CD8-positive, alpha-beta memory T cell (primary cell): ENCODE measurements at places on chromosomes 5 and 9. TPM values are rescaled to one million over a fixed set of nuclear protein-coding genes. Genes with fewer than 3 reads are reported as not detected.

DNA sequence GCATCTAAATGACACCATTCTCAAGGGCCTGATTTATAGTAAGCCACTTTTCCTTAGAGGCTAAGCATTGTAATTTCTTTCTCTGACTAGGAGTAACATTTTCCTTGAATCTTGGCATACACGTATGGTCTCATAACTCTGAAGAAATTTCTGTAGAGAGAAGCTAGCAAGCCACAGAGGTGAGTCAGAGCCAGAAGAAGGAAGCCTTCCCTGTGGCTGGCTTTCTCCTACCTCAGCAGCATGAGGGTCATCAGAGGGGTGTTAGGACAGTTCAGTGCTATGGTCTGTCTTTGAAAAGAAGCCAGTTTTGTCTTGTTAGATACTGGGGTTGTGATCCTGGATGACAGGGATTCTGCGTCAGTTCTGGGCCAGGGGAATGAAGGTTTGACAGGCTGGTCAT is 3.2 kb downstream of the SNX30 start:
- H3K36me3 ChIP-seq: no peaks in the 10 kb centered on the region

DNA sequence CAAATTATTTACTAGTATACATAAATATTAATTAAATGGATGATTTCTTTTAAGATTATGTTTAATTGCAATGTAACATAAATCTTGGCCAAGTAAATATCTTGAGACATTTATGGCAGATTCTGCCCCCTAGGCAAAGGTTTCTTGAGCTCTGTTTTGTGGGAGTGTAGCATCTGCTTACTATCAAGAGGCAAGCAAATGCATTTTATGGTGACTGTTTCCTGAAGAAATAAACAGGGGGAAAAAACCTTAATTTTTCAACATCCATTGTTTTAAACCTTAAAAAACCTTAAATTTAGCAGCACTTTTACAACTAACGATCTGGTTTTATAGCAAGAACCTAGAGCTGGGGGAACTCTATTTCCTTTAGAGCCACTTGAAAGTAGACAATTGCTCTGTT is 25.7 kb upstream of the FREM1 start:
- H3K27ac ChIP-seq: no peak overlapping the region
- DNase-seq: no peak
- H3K4me3 ChIP-seq: no peak overlapping the region
- H3K36me3 ChIP-seq: no peaks in the 10 kb centered on the region

- DNase-seq: no peak
- H3K27ac ChIP-seq: no peak overlapping the region
- H3K36me3 ChIP-seq: no peaks in the 10 kb centered on the region
- no peak overlapping the region for H3K4me3 ChIP-seq
- no peaks in the 10 kb centered on the region for H3K4me1 ChIP-seq
Measured at GRCh38 chr5:133245191-133246052, 193.6 kb downstream of the HSPA4 start.

- H3K27me3 ChIP-seq: no peaks in the 10 kb centered on the region
- H3K4me3 ChIP-seq: no peak overlapping the region
- no peak for DNase-seq
- H3K36me3 ChIP-seq: no peaks in the 10 kb centered on the region
- no peak overlapping the region for H3K27ac ChIP-seq
Measured at GRCh38 chr5:95027151-95027721, 257.7 kb downstream of the MCTP1 start.

DNA sequence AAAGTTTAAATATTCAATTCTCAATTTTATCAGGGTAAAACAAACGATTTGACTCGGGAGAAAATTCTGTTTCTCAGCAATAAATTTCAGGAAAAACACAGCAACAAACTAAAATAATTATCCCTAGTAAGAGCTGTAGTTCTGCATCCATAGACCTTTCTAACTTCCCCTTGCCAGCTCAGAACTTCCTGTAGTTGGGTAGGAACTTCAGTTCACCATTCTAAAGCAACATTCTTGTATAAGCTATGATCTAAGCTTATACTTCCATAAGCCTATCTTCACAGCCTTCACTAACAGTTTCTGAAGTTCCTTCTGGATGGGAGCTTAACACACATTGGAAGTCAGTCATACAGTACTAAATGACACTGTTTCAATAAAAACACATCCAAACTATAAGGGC is 96.6 kb downstream of the UBAP2 start:
- no peaks in the 10 kb centered on the region for H3K27me3 ChIP-seq
- no peak for DNase-seq
- H3K27ac ChIP-seq: no peak overlapping the region
- H3K36me3 ChIP-seq: peaks cover 14% of the 10 kb centered on the region
- H3K4me1 ChIP-seq: no peaks in the 10 kb centered on the region
- no peak overlapping the region for H3K4me3 ChIP-seq

The SPTLC1 gene
- total RNA-seq: 60.7 TPM

The PDZD2 gene
- 0.27 TPM for total RNA-seq

DNA sequence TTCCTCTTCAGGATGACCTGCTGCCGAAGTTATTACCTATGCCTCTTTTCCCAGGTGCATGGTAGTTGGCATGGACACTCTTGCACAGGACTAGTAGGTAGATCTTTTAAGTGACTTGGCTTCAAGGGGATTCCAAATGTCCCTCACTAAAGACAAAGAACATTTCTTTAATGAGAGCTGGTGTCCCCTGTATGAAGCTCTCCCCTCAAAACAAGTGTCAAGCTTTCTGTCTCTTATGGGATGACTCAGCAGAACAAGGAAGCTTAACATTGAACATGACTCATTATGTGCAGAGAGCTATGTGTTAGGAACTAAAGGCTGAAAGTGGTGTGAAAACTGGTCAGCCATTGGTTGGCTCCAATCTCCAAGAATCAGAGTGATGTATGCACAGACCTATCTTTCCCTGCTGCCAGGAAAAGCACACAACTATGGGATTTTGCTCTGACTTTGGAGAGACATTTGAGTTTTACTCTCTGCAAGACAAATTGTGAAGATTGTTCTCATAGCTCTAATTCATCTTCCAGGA is 120.5 kb downstream of the PRDM6 start:
- no peak overlapping the region for H3K27ac ChIP-seq
- H3K4me1 ChIP-seq: no peaks in the 10 kb centered on the region
- H3K4me3 ChIP-seq: no peak overlapping the region
- no peaks in the 10 kb centered on the region for H3K36me3 ChIP-seq
- no peak for DNase-seq
- H3K27me3 ChIP-seq: no peaks in the 10 kb centered on the region

DNA sequence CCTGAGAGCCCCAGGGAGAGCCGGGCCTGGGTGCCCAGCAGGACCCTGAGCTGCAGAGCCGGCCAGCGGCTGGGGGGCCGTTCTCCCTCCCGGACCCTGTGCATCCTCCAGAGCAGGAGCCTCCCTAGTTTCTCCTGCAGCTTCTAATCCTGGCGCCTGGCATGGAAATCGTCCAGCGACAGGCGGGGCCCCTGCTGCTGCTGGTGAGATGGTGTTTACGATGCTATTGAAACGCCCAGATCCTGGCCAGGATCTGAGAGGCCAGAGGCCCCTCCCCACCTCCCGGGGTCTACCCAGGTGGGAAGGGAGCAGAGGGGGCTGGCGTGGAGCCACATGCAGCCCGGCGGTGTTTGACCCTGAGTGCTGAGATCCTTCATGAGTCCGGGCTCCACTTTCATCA is 38.2 kb upstream of the CEP72 start:
- no peak for DNase-seq
- H3K4me1 ChIP-seq: no peaks in the 10 kb centered on the region
- H3K27ac ChIP-seq: no peak overlapping the region
- no peaks in the 10 kb centered on the region for H3K36me3 ChIP-seq
- peaks cover 4% of the 10 kb centered on the region for H3K27me3 ChIP-seq
- H3K4me3 ChIP-seq: no peak overlapping the region

DNA sequence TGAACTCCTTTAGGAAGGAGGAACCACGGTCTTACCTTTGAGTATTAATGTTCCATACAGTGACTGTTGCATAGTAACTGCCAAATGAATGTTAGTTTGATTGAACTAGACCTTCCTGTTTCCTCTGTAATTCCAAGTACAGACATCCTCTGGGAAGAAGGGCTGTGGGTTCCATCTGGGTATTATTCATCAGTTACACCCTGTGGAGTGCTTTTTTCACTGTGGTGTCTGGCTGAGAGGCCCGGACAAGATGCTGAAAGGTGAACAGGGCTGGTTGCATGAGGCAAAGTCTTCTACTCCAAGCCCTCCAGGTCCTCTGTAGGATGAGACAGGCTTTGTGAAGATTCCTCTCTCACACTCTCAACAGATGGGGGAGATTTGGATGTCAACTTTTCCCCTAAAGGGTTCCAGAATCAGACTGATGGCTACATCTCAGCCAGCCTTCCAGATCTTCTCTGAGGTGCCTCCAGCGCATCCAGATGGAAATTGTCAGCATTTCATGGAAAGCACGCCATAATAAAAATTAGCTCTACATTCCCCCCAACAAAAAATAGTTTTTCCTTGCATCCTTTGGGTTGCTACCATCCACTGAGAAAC is 230.9 kb downstream of the GAS1 start:
- no peaks in the 10 kb centered on the region for H3K27me3 ChIP-seq
- no peaks in the 10 kb centered on the region for H3K36me3 ChIP-seq
- no peak overlapping the region for H3K4me3 ChIP-seq
- no peak for DNase-seq
- no peak overlapping the region for H3K27ac ChIP-seq

DNA sequence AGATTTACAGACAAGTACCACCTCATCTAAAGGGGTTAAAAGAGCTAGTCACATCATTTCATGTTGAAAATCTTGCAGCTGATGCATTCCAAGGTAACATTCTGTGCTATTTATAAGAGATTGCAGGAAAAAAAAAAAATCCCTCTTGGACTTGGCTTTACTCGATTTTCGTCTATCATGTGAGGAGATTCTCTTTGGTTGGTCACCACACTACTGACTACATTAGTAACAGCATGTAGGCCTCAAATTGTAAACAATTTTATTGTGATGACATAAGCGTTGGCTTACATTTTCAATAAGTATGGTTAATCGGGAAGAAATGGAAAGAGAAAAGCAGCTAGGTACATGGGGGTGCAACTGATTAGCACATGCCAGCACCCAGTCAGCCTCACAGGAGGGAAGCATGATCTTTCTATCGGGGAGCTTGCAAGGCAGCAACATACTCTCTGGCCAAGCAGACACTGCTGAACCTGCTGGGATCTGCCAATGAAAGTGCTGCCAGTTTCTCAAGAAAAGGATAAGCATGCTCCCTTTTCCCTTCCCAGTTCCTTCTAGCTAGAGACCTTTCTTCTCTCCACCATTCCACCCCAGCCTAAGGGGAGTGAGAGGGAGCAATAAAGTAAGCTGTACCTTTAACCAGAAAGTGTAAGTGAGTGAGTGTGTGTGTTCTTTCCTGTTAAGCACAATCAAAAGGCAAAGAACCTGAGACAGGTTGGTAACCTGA is 7.5 kb downstream of the NREP start:
- no peaks in the 10 kb centered on the region for H3K27me3 ChIP-seq
- no peaks in the 10 kb centered on the region for H3K4me1 ChIP-seq
- no peak for DNase-seq
- no peak overlapping the region for H3K27ac ChIP-seq

The SMARCA2 gene
- total RNA-seq: 156 TPM

- no peaks in the 10 kb centered on the region for H3K36me3 ChIP-seq
- no peak overlapping the region for H3K4me3 ChIP-seq
- no peak overlapping the region for H3K27ac ChIP-seq
- DNase-seq: no peak
Measured at GRCh38 chr9:117485176-117485575, 70.3 kb upstream of the ASTN2 start.

The CCDC171 gene
- total RNA-seq: 2.3 TPM

GRCh38 chr5:135210286-135211055 is 176.4 kb upstream of the PITX1 start:
- H3K36me3 ChIP-seq: no peaks in the 10 kb centered on the region
- no peak overlapping the region for H3K4me3 ChIP-seq
- no peak for DNase-seq
- H3K4me1 ChIP-seq: no peaks in the 10 kb centered on the region

DNA sequence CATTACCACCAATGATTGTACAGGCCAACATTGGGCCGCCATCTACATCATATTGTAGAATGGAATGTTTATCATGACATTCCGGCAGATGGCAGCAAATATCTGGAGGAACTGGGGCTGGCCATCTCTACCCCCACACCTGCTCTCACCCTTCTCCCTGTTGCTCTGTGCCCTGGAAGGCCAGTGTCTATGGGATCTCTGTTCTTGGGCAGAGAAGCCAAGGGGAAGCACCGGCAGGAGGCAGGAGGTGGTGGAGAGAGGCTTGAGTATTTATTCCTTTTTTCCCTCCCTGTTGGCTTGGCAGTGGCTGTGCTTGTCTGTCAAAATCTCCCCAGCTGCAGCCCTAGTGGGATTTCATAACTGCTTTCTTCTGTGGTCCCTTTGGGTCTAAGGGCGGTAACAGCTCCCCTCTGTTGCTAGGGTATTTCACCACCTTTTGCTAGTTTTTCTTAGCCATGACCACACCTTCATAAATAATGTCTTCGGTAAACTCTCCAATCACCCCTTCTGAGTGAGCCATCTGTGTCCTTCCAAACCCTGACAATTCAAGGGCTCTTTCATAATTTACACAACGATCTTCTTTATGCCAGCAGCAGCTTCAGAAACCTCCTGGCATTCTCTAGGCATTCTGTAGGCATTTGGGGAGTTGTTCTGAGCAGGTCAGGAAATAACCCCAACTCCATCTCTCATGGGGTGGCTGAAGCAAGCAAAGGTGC is 225.8 kb downstream of the MELK start:
- H3K4me1 ChIP-seq: no peaks in the 10 kb centered on the region
- no peak overlapping the region for H3K4me3 ChIP-seq
- no peaks in the 10 kb centered on the region for H3K36me3 ChIP-seq
- DNase-seq: no peak
- H3K27me3 ChIP-seq: peaks cover 6% of the 10 kb centered on the region

DNA sequence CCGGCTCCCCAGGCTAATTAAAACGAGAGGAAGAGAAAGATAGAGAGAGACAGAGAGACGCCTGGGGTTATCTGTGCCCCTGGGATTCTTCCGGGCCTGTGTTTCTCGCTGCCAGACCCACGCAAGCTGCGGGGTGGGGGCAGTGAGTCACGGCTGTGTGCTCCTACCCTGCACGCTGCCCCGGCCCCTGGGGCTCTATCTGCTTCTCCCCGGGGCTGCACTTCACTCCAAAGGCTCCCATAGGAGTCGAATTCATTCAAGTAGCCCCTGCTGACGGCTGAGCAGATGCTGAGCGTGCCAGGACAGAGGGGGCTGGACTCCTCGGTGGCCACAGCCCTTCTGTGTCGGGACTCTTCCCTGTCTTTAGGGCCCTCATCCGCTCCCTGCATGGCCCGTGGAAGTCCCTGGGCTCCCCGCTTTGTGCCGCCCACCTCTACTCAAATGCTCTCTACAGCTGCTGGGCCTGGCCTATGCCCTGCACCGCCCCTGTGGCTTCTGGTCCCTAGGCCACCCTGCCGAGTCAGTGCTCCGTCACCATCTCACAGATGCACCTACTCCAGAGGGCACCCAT is 22.8 kb downstream of the SARDH start:
- no peaks in the 10 kb centered on the region for H3K27me3 ChIP-seq
- H3K27ac ChIP-seq: no peak overlapping the region
- H3K36me3 ChIP-seq: no peaks in the 10 kb centered on the region
- H3K4me1 ChIP-seq: peaks cover 2% of the 10 kb centered on the region
- no peak overlapping the region for H3K4me3 ChIP-seq
- DNase-seq: no peak

- no peak overlapping the region for H3K27ac ChIP-seq
- H3K27me3 ChIP-seq: no peaks in the 10 kb centered on the region
- no peaks in the 10 kb centered on the region for H3K4me1 ChIP-seq
- H3K36me3 ChIP-seq: no peaks in the 10 kb centered on the region
- no peak for DNase-seq
Measured at GRCh38 chr5:107090506-107090905, 580.2 kb downstream of the EFNA5 start.

- no peak overlapping the region for H3K27ac ChIP-seq
- H3K4me1 ChIP-seq: no peaks in the 10 kb centered on the region
- DNase-seq: no peak
- H3K27me3 ChIP-seq: no peaks in the 10 kb centered on the region
- no peaks in the 10 kb centered on the region for H3K36me3 ChIP-seq
Measured at GRCh38 chr9:124196814-124197176, 61.0 kb upstream of the NEK6 start.
